Renal cortical epithelial cell (primary cell): ENCODE measurements at places on chromosomes 1 and 21.
A peak's percentile ranks its signal among the peaks of the same experiment; 100 is the strongest.

DNA sequence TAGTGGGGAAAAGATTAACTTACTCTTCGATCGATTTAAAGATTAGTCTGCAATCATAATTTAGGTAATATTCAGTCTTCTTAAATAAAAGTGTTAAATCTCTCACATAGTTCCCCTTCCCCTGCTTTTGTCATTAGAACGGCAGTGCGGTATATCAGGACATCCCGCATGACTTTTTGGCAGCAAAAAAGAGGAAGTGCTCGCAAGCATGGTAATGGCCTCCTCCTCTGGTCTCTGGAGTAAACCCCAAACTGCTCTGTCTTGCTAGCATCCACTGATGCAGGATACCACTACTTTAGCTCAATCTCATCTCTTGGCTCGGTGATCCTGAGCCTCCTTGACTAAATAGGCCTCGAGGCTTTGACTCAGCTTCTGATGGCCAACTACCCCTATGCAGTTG lies 78.7 kb upstream of the VAV3 start:
- no peak for DNase-seq

DNA sequence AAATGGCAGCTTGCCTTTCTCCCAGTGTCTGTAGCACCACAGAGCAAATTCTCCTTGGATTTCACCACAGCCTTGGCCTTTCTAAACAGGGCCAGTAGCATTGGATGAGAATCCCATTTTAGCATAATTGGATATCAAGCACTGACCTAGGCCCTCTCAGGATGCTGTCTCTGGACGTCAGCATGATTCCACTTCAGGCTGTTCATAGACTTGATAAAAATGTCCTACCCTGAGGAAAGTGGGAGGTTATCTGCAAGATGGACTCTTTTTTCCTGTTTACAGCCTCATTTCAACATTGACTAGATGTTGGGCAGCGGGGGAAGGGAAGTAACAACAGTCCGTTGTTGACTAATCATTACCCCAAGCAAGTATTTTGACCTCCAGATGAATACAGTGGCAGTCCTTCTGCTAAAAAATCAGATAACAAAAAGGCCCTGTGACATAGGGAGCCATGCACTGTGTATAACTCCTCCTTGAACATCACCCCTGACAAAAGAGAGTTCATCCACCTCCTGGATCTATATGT lies 5.2 kb downstream of the NPL start:
- DNase-seq = peak; percentile 33

GRCh38 chr21:26443867-26444266 lies 129.2 kb downstream of the CYYR1 start:
- DNase-seq = peak; percentile 31

DNA sequence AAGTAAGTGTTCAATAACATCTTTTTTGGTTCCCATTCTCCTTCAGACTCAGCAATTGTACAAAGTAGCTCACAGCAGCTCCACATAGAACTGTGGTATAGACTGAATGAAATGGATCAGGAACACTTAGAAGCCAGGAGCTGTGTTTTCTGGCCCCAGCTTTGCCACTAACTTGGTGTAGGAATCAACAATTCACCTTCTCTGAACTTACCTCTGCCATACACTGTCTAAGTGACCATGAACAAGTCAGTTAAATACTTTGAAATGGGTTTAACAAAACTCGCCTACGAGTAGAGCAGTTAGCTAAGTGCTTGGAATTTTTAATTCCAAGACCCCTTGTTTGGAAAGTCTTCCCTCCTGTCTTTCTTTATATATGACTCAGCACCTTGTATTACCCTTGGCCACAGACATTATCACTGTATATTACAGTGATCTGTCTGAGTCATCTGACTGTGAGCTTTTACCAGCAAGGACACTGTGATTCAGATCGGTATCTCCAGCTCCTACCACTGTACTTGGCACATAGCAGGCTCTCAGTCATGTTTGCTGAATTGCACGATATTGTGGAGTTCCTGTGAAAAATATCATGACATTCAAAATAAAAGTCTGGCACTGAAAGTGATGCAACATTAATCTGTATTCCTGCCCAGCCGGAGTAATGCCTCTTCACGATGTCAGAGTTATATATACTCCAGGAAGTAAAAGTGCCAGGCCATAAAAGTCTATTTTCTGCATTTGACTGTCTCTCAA lies 101.7 kb upstream of the BEND5 start:
- peak; percentile 89 for DNase-seq

GRCh38 chr1:34590211-34590623 lies 164.6 kb upstream of the GJB5 start:
- DNase-seq = peak; percentile 66

GRCh38 chr1:91884459-91885212 lies 1.3 kb downstream of the TGFBR3 start:
- DNase-seq = peak; percentile 18

DNA sequence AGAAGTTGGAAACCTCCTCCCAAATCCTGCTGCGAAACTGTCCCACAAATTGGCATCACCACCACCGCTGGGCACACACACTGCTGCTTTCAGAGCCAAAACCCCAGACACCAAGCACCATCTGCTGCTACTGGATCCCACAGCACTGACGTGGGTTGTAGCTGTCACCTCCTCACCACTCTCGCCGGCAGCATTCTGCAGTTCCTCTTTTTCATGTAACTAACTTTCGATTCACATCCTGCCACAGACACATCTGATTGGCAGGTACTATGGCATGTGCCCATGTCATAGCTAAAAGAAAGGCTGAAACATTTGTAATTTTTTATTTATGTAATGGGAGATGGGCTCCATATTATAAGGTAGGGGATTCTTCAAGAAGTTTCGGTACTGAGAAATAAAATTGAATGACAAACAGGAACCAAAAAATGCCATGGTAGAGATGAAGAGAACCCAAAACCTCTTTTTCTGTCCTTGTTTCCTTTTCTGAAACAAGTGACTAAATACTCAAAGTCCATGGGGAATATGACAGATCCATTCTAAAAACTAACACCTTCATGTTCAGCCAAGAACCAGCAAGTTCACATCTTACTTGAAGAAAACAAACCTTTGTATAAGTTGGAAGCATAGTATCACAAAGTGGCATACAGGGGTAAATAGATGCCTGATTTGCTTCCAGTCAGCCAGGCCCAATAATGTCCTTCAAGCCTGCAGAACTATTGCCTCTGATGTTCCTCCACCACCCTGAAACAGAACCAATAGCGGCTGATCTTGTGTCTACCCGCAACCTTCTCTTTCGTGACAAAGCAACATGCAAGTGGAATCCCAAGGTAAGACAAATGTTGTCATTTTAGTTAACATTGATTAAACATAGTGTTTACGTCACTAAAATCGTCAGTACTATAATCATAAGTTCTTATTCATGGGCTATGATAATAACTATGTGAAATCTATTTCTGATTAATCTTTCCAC lies 26.6 kb upstream of the RGS13 start:
- no peak for DNase-seq

GRCh38 chr1:182845379-182845778 lies 6.2 kb downstream of the DHX9 start:
- DNase-seq = no peak

DNA sequence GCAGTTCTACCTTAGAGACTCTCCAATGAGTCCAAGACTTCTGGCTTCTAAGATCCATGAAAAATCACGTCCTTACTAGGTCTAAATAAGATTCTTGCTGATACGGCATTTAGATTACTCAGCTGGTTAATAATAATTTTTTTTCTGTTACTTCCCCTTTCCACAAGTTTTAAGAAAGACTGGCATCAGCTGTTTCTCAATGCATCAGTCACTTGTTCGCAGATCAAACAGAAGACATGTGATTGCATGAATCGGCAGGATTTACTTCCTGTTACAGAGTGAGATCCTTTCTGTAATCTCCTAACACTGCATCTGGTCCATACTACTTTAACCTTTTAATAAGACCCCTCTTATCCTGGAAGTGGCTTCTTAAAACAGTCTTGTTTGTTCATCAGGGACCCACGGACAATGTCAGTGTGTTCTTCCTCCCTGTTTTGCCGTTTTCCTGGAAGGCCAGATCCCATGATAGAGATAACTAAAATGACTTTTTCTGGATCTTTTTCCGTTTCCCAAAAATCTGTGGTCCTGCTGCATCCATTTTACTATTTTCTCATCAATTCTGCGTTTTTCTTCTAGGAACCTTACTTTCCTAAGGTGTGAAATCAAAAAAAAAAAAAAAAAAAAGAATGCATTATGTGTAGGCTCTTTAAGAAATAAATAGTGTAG lies 6.1 kb downstream of the NPL start:
- DNase-seq = peak; percentile 79

DNA sequence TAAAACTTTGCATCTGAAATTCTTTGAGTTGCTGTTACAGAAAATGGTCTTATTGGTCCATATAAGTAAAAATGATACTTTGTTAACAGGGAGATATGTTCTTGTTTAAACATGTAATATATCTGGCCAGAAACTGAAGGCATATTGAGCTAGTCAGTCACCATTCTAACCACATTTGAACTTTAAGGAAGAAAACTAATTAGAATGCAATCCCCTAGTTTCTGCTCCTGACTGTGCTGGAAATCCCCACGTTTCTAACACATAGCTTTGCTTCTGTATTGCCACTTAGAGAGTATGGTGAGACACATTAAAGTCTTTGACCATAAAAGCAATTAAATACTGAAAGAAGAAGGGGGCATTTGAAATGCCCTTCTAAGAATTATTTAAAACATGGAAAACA lies 32.1 kb upstream of the HIVEP3 start:
- DNase-seq = peak; percentile 66

- DNase-seq = no peak
Measured at GRCh38 chr1:2783069-2783434, 18.4 kb downstream of the TTC34 start.

DNA sequence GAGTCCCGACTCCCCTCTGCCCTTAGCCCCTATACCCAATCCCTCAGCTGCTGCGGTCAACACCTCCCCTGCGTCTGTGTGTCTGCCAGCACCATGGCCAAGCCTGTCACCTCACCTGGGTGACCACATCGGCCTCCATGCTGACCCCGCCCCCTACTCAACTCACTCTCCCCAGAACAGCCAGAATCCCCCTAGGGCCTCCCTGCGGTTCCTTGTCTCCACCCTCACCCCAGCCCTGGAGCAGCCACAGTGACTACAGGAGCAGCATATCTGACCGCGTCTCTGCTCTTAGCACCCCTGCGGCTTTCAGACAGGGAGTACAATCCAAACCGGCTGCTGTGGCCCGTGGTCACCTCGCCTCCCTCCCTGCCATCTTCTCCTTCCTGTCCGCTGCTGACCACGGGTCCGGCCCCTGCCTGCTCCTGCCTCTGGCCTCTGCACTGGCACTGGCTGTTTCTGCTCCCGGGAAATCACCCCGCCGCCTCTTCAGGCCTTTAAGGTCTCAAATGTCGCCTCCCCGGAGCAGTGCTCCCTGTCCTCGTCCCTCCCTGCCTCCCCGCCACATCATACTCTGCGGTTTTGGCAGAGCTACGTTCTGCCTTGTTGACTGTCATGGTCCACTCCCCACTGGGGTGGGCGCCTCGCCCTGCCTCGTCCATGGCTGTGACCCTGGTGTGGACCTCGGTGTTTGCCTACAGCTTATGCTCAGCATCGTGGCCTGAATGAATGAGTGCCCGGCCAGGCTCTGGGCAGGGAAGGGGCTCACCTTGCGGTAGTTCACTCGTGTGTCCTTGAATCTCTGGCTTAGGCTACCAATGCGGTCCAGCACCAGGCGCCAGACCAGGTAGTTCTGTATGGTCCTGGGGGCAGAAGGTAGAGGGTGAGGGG lies 11.1 kb downstream of the PRXL2B start:
- DNase-seq = no peak

GRCh38 chr1:198534548-198535418 lies 5.7 kb downstream of the ATP6V1G3 start:
- no peak for DNase-seq

DNA sequence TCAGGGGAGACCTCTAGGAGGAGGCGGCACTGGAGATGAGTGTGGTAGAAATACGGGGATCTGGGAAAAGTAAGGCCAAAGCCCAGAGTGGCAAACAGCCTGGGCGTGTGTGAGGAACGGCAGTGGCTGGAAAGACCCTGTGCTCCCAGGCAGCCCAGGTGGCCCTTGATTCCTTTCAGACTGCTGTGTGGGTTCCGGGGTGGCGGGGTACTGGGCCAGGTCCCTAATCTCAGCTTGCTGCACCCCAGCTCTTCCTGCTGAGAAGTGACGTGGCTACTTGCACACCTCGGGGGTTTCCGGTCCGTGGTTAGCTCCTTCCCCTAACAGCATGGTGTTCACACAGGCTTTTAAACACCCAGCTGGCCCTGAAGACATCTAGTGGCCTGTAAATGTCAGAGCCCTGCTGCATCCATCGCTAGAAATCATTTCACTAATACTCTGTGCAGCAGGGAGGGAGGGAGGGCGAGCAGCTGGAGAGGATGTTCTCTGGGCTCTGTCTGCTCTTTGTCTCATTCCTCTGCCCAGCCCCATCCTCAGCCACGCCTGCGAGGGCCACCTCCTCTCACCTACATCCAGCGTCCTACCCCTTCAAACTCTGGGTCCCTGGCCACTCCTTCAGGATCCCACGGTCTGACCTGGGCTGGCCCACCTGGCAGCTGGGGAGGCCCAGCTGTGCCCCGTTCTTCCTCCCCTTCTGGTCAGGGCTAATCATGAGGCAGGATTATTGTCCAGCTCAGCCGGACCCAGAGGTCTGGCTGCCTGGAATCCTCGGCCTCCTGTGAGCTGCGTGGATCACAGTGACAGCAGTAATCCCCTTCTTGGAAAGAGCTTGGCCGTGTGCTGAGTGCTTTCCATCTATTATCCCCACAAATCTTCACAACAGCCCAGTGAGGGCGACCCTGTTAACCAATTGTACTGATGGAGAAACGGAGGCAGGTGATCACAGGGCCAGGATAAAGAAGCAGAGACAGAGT lies 7.2 kb downstream of the ZDHHC18 start:
- no peak for DNase-seq

DNA sequence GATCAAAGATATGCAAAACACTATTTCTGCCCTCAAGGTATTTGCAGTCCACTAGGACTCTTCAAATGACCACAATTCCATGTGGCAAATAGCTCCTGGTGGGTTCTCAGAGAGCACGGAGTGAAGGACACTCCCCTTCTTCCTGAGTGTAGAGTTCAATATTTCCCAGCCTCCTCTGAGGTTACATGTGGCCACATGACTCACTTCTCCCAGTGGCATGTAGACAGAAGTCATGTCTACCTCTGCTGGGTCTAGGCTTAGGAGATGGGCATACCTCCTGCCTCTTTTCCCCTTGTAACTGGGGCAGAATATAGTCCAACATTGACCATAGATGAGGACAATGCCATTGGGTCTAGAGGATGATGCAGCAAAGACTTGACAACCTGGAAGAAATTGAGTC lies 191.4 kb downstream of the MIS18A start:
- no peak for DNase-seq

DNA sequence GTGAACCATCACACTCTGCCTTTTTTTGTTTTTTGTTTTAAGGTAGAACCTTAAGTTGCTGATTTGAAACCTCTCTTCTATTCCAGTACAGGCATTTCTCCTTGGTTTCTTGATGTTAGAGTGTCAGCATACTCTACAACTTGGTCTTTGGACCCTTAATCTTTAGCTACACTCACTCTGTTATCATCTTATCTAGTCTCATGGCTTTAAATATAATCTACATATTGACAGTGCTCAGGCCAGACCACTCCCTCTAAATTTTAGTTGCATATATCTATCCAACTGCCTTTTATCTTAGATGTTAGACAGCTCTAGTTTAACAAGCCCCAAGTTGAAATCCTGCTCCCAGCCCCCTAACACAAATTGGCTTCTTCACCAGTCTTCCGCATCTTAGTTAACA lies 22.1 kb downstream of the NME7 start:
- DNase-seq = no peak

- peak; percentile 90 for DNase-seq
Measured at GRCh38 chr1:85274969-85275453, 1.4 kb downstream of the BCL10 start.
